ENCODE measurements at places on chromosomes 7 and 10.

- no peak for DNase-seq
Measured at GRCh38 chr7:13563257-13563656, 426.2 kb downstream of the ETV1 start.

- no peak for DNase-seq
Measured at GRCh38 chr7:78649976-78650375, 803.5 kb downstream of the MAGI2 start.

GRCh38 chr10:30839652-30840051 lies 192.0 kb downstream of the ZNF438 start:
- DNase-seq: no peak

GRCh38 chr10:125415006-125415633 lies 254.8 kb upstream of the CTBP2 start:
- DNase-seq: no peak

DNA sequence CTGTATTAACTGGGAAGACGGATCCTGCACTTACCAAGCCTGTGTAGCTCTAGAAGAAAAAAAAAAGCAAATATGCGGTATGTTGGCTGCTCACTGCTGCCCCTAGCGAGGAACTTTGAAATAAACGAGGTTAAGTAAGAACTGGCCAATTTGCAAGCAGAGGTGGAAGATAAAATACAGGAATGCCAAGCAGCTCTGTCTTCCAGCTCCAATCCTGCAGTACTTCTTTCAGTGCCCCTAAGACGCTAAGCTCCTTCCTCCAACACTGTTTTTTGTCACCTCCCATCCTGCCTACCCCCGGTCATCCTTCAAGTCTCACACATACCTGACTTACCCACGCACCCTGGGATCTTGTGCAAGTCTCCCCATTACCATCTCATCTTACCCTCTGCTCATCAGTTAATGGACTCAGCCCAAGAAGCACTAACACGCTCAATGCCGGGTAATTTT lies 809 bp downstream of the C10orf143 start:
- DNase-seq: peak; percentile 45

- no peak for DNase-seq
Measured at GRCh38 chr7:128940494-128941322, 3.0 kb downstream of the IRF5 start.

- DNase-seq: no peak
Measured at GRCh38 chr10:113566888-113567287, 14.0 kb downstream of the HABP2 start.
